Thoracic aorta endothelial cell (primary cell): ENCODE measurements at places on chromosomes 7 and 10. TPM values are rescaled to one million over a fixed set of nuclear protein-coding genes. Genes with fewer than 3 reads are reported as not detected.

DENND2A gene
- total RNA-seq = not detected in 2 replicates

NANOS1 gene
- 0.07 and 0.27 TPM in 2 replicates for total RNA-seq

CALD1 gene
- total RNA-seq = 246 and 266 TPM in 2 replicates

TSPAN33 gene
- 0.22 TPM in 1 of 2 replicates, not detected in the other for total RNA-seq

CRHR2 gene
- total RNA-seq = not detected in 2 replicates

ANXA8 gene
- total RNA-seq = not detected in 2 replicates

MYO1G gene
- total RNA-seq = 0.07 and 0.27 TPM in 2 replicates

OR2A1 gene
- total RNA-seq = 0.22 TPM in 1 of 2 replicates, not detected in the other

VPS37D gene
- 1.9 and 2.1 TPM in 2 replicates for total RNA-seq

PDE1C gene
- total RNA-seq = 0.13 and 0.43 TPM in 2 replicates

MTURN gene
- 6.2 and 9.2 TPM in 2 replicates for total RNA-seq

TUBAL3 gene
- total RNA-seq = 0.57 and 0.66 TPM in 2 replicates

EPC1 gene
- total RNA-seq = 27.6 and 33.5 TPM in 2 replicates

AOAH gene
- not detected in 2 replicates for total RNA-seq

LDB3 gene
- not detected in 2 replicates for total RNA-seq

GNAT3 gene
- total RNA-seq = not detected in 2 replicates

TLX1 gene
- total RNA-seq = 0.40 TPM in 1 of 2 replicates, not detected in the other

VGF gene
- 0.07 TPM in 1 of 2 replicates, not detected in the other for total RNA-seq

SERPINE1 gene
- 1,853 and 2,613 TPM in 2 replicates for total RNA-seq

INTS1 gene
- 55.2 and 68.4 TPM in 2 replicates for total RNA-seq

AGMO gene
- not detected in 2 replicates for total RNA-seq

CNPY1 gene
- total RNA-seq = not detected in 2 replicates

TEX36 gene
- total RNA-seq = not detected in 2 replicates

SLC26A5 gene
- 0.13 and 0.14 TPM in 2 replicates for total RNA-seq

SRI gene
- total RNA-seq = 141 and 176 TPM in 2 replicates

PIP gene
- not detected in 2 replicates for total RNA-seq

COL17A1 gene
- 1.7 and 1.9 TPM in 2 replicates for total RNA-seq
